ENCODE measurements at places on chromosomes 2 and 18. TPM values are rescaled to one million over a fixed set of nuclear protein-coding genes. Genes with fewer than 3 reads are reported as not detected.

DNA sequence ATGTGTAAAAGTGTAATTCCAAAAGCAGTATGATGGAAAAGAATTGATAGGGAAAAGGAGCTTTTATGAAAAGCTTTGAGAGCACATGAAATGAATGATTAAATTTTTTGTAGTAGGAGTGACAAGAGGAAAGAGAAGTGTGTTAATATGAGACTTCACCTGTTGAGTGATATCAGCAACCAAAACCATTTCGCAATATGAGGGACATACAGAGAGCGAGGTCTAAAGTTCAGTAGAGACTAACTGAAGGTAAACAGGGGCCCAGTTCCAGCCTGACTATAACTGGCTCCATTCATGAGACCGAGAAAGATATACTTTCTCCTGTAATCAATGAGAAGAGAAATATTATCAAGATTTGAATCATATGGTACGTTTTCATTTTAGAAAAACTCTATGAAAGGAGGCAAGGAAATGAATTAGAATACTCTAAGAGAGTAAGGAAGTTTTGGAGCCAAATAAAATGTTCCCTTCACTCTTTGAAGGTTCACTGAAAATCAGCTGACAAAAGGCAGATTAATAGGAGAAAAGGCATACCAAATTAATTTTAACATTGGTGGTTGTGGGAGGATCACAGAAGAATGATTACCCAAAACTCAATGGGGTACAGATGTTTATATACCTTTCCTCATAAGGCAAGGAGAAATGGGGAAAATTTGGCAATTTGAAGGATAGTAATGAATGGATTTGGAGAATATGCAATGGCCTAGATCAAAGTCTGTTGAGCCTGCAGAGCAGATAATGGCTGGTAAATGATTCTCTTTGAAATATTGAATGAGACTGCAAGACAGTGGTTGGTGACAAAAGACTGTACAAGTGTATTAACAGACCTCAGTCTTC is 932.2 kb downstream of the TDRD15 start:
- H3K36me3 ChIP-seq: no peaks in the 10 kb centered on the region
- H3K27me3 ChIP-seq: no peaks in the 10 kb centered on the region
- H3K4me1 ChIP-seq: no peaks in the 10 kb centered on the region
- DNase-seq: no peak

DNA sequence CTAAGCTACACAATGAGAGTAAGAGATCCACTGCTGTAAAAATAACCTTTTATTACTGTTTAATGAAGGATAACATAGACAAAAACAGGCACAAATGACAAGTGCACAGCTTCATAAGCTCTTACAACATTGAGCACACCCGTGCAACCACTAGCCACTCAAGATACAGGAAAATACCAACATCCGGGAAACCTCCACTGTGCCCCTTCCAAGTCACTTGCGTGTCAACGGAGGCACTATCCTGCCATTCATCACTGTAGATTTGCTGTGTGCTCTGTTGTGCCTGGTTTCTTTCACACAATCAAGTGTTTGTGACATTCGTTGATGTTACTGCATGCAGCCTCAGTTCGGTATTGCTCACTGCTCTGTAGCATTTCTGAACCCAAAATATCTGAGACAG is 292.9 kb upstream of the MYT1L start:
- H3K27me3 ChIP-seq: no peaks in the 10 kb centered on the region
- no peaks in the 10 kb centered on the region for H3K36me3 ChIP-seq
- H3K4me1 ChIP-seq: no peaks in the 10 kb centered on the region
- DNase-seq: no peak

DNA sequence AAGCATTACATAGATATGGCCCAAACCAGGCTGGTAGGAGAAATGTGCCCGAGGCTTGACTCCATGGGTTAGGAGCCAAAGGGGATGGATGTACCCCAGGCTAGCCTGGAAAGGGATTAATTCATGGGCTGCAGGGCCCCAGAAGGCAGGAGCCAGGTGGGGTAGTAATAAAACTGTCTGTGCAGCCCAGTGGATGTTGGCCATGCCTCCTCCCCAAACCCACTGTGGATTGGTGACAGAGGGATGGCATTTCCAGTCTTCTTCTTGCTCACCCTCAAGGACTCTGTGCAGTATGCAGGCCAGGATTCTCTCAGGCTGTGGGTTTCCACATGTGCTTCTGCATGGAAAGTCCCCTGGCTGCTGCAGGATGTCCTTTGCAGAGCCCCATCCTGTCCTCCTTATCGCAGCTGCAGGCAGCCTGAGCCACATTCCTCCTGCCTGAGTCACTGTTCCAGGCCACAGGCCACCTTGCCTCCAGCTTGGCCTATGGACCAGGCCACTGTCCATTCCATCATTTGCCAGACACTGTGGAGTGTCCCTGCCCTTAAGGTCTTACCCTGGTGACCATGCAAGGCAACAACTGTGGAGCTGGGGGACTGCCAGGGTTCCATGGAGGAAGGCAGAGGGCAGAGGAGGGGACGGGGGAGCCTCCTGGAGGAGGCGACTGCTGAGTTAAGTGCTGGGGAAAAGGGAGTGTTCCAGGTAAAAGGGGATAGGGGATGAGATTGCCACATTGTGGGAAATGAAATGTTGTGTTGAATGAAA is 38.9 kb downstream of the INO80C start:
- peaks cover 27% of the 10 kb centered on the region for H3K4me1 ChIP-seq
- peak; percentile 38 for DNase-seq
- no peaks in the 10 kb centered on the region for H3K27me3 ChIP-seq

DNA sequence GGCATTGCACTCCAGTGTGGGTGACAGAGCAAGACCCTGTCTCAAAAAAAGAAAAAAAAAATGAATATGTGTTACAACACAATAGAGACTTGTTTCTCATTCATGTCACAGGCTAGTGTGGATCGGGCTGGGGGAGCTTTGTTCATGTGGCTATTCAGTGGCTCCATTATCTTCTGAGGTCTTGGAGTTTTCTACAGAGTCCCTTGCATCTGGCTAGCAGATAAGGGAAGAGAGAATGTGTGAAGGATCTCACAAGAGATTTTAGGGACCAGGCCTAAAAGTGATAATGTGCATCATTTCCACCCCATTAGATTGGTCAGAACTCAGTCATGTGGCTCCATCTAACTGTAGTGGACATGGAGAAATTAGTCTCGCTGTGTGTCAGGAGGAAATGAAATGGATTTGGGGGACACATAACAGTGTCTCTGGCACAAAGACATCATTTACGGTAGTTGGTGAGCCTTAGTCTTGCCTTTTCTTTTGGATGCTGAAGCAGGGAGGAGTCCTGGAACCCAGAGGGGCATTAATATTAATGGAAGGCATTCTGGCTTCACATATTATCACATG is 32.4 kb upstream of the CASP10 start:
- H3K4me3 ChIP-seq: no peak overlapping the region
- DNase-seq: no peak
- H3K27ac ChIP-seq: peak overlapping the region; percentile 78
- no peaks in the 10 kb centered on the region for H3K27me3 ChIP-seq

The COL4A4 gene
- 51.2 TPM for total RNA-seq

DNA sequence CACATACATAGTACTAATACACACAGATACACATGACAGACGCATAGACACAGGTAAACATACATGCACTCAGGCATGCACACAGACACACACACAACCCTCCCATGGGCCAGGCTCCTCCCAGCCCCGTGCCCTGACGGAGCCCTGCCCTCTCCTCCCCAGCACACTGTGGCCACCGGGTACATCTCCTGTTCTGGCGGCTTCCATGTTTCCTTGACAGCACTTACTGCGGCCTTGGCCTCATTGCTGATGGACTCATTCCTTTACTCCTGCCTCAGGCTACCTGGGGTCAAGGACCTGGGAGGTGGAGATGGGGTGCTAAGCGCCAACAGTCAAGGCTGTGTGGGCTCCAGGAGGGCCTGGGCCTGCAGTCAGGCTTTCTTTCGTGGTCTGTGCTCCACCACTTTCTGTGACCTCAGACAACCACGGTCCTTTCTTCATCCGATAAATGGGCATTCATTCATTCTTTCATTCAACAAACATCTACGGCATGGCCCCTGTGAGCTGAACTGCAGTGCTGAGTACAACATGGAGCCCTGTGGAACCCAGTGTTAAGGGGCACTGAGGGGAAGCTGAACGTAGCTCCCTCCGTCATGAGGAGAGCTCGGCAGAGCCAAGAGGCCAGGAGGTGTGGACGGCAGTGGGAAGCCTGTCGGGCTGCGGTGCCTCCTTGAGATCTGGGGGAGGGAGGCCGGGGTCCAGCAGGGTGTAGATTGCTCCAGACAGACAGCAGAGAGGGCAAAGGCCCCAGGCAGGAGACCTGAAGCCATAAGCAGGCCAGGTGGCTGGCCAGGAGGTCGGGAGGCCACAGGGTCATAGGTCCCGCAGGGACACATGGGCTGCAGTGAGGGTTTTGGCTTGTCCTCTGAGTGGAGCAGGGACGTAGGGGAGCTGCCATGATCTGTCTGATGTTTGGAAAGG is 190.4 kb upstream of the HDAC4 start:
- H3K4me1 ChIP-seq: no peaks in the 10 kb centered on the region
- peak; percentile 43 for DNase-seq
- no peaks in the 10 kb centered on the region for H3K36me3 ChIP-seq
- no peak overlapping the region for H3K4me3 ChIP-seq
- H3K27ac ChIP-seq: no peak overlapping the region

The SH3RF3 gene
- total RNA-seq: 11.1 TPM

The KYNU gene
- total RNA-seq: 7.1 TPM

- H3K4me3 ChIP-seq: no peak overlapping the region
- H3K4me1 ChIP-seq: no peaks in the 10 kb centered on the region
- H3K36me3 ChIP-seq: no peaks in the 10 kb centered on the region
Observed at GRCh38 chr18:23752796-23753195, 63.5 kb downstream of the LAMA3 start.

DNA sequence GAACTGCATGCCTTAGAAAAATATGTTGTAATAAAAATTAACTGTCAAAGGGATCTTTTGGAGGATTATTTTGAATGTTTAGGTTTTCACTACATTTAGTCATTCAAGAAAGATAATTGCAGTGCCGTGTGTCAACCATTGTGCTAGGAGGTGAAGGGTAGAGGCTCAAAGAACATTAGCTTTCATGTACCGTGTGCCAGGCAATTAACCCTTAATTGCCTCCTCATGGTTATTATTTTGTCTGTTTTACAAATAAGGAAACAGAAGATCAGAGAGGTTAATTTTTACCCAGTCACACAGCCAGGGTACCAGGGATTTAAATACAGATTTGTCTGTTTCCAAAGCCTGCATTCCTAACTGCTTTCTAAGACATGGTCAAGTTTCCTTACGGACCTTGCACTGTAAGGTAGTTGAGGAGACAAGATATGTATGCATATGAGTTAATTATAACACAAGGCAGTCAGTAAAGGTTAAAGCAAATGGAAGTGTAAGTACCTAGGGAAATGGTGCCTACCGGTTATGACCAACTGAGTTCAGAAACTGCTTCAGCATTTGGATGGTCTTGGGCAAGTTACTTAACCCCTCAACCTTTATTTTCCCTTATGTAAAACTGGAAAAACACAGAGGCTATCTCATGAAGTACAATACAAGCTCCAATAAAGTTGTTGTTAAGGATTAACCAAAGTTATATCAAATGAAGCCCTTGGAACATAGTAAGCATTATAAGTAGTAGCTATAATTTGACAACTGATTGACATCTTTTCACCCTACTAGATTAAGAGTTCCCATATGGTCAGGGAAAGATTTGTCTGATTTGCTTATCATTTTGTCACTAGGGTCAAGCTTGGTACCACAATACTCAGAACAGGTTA is 434.9 kb downstream of the MBD2 start:
- H3K27me3 ChIP-seq: no peaks in the 10 kb centered on the region
- DNase-seq: no peak
- no peak overlapping the region for H3K4me3 ChIP-seq
- H3K27ac ChIP-seq: no peak overlapping the region

The IL36A gene
- total RNA-seq: not detected

GRCh38 chr2:109057686-109058085 is 68.7 kb upstream of the EDAR start:
- no peak overlapping the region for H3K4me3 ChIP-seq
- no peaks in the 10 kb centered on the region for H3K4me1 ChIP-seq
- no peaks in the 10 kb centered on the region for H3K27me3 ChIP-seq
- H3K36me3 ChIP-seq: no peaks in the 10 kb centered on the region

DNA sequence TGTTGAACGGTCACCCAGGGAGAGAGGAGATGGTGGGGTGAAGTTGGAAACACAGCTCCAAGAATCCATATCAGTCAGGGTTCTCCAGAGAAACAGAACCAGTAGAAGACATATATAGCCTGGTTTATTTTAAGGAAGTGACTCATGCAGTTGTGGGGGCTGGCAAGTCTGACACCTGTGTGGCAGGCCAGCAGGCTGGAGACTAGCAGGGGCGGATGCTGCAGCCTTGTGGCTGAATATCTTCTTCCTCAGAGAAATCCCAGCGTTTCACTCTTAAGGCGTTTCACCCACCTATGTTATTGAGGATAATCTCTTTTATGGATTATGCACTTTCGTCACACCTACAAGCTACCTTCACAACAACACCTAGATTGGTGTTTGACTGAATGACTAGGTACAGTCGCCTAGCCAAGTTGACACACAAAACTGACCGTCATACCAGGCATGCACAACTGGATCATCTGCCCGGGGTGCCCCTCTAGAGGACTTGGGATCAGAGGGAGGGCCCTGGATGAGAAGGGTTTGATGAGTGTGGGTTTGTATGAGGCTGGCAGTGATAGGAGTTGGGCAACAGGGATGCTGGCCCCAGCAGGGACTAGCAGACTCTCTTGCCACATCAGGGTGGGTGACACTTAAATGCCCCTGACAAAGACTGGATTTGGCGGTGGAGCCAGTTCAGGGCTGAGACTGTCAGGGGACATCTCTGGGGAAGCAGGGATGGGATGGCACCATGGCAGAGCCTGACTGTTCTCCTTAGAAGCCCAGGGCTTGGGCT is 23.4 kb downstream of the MROH2A start:
- no peak overlapping the region for H3K4me3 ChIP-seq
- no peaks in the 10 kb centered on the region for H3K36me3 ChIP-seq
- H3K4me1 ChIP-seq: no peaks in the 10 kb centered on the region
- no peak overlapping the region for H3K27ac ChIP-seq
- H3K27me3 ChIP-seq: no peaks in the 10 kb centered on the region
- no peak for DNase-seq

DNA sequence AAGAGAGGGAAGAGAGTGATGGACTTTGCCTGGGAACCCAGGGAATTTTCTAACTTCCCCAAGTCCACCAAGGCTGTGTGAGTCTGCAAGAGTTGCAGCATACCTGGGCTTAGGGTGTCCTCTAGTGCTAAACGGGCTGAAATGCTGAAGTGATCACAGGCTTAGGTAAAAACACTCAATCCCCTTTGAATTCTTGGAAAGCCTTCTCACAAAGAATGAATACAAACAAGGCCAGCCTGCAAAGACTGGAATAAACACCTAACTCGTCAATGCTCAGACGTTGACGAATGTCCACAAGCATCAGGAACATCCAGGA is 30.0 kb upstream of the BMP10 start:
- no peaks in the 10 kb centered on the region for H3K4me1 ChIP-seq
- no peak overlapping the region for H3K4me3 ChIP-seq
- DNase-seq: no peak
- no peaks in the 10 kb centered on the region for H3K36me3 ChIP-seq

The NCOA1 gene
- total RNA-seq: 38.2 TPM

The CD207 gene
- 0.13 TPM for total RNA-seq

The RBKS gene
- 2.3 TPM for total RNA-seq

The SLC8A1 gene
- 29.9 TPM for total RNA-seq

The CEP68 gene
- total RNA-seq: 10.4 TPM
